Pons (tissue), 1 donor: ENCODE measurements at places on chromosomes 12 and 14.
A peak's percentile ranks its signal among the peaks of the same experiment; 100 is the strongest.

- DNase-seq: no peak
Observed at GRCh38 chr12:84810611-84811010, 102.0 kb downstream of the SLC6A15 start.

DNA sequence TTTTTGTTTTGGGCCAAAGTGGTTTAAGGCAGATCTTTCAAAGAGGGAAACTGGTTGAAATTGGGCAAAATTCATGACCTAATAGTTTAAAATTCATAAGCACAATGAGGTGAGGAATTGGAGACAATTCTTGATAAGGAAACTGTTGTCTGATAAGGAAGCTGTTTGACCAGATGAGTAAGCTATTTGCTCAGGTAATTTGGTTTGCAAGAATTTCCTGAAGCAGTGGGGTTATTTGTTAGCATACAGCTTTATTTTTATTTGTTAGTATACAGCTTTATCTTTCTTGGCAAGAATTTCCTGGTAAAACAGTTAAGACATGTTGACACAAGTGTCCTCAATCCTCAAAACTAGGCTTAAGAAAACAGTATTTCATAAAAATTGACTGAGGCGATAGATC is 559.0 kb downstream of the GALC start:
- DNase-seq: no peak

DNA sequence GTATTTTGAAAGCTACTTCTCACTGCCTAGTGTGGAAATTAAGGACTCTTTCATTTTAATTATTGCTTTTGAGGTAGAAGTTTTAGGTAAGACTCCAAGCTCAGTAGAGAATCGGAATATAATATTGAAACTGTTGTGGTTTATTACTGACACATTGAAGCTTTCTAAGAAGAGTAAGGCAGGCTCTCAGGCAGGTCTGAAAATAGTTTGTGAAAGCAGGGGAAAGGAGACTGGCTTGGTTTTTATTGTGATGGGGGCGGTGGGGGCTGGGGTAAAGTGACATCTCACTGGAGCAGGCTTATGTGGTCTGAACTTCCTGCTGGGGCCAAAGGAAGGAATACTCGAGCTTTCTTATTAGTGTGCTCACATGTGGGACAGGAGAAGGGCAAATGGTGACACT is 79.5 kb downstream of the OTOGL start:
- DNase-seq: no peak

DNA sequence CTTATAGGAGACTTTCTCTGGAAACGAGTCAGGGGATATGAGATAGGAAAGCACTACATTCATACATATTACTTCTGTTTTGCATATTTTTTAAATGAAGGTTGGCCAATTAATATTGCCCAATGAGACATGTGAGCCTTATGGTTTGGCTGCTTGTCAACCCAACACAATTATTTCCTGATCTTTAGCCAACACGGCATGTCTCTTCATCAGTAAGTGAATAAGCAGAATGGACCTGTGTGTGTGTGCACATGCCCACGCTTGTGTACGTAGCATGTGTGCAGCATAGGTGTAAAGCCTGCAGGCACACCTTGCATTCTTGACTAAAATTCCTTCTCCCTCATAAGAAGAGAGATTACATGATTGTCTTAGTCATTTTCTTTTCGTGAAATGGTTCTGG is 88.3 kb downstream of the STON2 start:
- no peak for DNase-seq

DNA sequence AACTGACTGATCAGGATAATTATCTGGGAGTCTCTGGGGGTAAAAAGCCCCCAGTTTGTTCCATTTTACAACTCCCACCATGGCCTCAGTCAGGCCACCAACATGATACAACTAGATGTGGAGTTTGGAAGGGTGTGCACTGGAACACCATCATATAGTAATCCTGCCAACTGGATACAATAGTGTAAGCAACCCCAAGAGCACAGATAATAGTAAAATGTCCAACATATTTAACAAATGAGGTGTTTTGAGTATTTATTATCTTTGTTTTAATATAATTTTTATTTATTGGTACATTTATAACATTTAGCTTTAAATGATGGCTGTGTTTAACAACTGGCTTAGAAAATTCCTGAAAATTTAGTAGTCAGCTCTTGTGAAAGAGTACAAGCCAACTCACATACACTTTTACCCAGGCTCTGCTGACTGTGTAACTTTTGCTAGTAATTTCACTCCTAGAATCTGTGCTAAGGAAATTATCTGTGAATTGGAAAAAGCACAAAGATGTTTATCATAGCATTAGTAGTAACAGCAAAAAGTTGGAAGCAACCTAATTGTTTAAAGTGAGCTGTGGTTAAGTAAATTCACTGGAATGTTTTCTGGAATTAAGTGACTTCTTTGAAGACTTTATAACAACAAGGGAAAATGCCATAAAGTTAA is 196.8 kb downstream of the RAD51B start:
- no peak for DNase-seq

DNA sequence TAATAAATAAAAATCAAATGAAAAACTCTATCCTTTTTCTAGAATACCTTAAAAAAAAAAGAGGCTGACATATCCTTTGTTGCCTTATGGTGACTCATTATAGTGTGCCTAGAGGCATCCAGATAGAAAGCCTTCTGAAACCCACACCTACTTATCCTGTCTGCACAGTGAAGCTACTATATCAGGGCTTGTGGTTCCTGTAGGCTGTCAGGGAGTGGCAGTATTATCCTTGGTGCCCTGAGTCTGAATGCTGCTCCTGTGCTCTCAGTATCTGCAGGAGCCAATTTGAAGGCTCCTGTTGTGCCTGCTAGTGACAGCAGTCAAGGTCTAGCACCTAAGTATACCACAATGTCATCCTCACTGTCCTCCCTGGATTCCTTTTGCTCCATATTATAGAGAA is 168.4 kb upstream of the AVPR1A start:
- no peak for DNase-seq

DNA sequence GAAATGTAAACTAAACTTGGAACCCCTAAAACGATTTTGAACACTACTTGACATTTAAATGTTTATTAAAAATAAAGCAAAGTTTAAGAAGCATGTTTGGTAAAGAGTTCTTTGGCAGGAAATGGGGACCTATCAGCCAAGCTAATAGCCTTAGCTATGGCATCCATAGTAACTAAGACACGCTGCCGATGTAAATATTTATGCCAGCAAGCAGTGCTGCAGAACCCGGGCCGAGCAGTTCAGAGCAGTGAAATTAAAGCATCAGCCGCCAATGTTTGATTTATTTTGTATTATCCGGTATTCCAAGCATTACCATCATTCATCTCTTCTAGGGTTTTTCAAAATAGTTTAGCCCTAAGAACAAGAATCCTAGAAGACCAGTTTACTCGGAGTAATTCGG is 61.6 kb downstream of the PPP2R5C start:
- DNase-seq: no peak

DNA sequence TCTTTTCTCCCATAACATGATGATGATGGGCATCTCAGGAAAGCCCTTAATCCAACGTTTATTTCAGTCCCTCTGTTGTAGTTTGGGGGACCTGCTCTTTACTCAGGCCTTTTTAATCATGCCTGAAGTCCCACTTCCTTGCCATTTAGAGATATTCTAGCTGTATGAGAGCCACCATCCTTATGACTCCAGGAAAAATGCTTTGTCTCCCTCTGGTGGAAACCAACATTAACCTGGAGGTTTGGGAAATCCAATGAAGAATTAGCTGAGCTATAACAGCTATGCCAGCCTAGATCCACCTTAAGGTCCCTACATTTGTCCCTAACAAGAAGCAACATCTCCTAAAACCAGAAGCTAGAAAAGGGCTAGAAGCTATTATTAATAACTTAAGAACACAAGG is 1399.1 kb downstream of the LRFN5 start:
- peak; percentile 56 for DNase-seq

GRCh38 chr12:66176105-66176900 is 6.5 kb upstream of the TMBIM4 start:
- no peak for DNase-seq

DNA sequence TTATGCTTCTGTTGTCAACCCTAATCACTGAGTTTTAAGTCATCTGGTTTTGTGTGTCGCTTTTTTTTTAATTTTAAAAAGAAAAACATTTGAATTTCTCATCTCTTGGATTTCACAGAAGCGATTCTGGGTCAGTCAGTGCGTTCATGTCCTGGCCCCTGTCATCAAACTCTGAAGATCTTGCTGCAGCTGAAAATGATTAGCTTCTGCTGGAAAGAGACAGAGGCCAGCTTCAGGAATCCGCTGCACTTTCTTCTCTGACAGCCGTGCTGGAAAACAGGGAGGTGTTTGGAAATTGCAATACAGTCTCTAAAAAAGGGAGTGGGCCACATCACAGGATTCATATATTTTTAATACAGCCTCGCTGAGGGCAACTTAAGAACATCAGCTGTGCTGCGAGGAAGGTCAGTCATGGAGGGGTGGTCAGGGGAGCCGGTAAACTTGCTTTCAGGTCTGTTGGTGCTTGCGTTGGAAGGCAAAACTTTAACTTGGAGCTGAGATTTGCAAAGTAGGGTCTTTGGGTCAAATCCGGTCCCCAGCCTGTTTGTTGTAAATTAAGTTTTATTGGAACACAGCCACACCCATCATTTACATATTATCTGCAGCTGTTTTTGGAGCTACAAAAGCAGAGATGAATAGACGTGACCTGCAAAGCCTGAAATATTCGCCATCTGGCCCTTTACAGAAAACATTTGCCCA is 190.8 kb downstream of the AACS start:
- DNase-seq: no peak

DNA sequence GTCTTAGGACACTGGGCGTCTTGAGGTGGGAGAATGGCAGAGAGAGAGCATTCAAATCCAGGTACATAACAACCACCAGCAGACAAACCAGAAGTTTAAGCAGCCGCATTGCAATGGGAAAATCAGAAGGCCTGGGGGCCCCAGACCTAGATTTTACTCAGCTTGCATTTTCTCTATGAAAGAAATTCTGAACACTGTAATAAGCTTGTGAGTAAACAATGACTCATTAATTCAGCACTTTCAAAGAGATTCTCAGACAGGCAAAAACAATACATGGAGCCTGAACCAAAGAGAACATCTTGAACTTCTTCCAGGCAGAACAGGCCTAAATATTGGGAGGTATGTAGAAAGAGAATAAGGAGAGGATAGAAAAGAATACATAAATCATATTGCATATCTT is 69.8 kb upstream of the IFNG-AS1 start:
- DNase-seq: no peak

GRCh38 chr12:90120627-90121026 is 412.0 kb upstream of the ATP2B1 start:
- DNase-seq: no peak

DNA sequence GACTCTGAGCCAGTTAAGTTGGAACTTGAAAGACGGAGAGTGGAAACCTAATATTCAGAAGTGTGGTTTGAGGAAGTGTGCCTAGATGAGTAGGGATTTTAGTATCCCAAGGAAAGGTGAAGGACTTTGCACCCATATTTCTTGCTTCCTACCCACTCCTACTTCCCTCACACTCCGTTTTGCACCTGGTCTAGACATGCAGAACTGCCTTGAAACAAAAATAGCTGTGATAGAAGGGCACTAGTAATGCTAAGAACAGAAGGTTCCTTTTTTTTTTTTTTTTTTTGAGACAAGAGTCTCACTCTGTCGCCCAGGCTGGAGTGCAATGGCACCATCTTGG is 732 bp upstream of the ARF3 start:
- peak; percentile 22 for DNase-seq

GRCh38 chr14:104294628-104294982 is 156.2 kb downstream of the KIF26A start:
- DNase-seq: no peak

- DNase-seq: no peak
Observed at GRCh38 chr12:28107679-28108078, 82.6 kb upstream of the CCDC91 start.
